ENCODE measurements at places on chromosomes 12 and 14. TPM values are rescaled to one million over a fixed set of nuclear protein-coding genes. Genes with fewer than 3 reads are reported as not detected.

- DNase-seq, result no peak
Observed at GRCh38 chr12:111773801-111774551, 7.2 kb downstream of the ALDH2 start.

The DLK1 gene
- not detected for polyA plus RNA-seq

DNA sequence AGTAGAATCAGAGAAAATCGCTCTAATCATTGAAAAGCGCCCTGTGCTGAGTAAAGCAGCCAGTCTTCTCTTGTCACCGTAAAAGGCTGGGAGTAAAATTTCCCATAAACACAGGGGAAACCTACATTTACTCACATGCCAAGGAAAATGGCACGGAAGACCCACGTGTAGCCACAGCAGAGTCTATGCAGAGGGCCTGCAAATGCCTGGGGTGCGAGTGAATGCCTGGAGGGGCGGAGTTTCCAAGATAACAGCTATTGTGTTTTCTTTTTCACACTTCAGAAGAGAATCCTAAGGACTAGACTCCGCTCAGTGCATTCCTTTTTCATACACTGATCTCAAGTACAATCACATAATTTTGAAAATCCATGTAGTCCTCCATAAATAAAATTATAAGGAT, 159.9 kb upstream of the FOXN3 start:
- no peak for DNase-seq

DNA sequence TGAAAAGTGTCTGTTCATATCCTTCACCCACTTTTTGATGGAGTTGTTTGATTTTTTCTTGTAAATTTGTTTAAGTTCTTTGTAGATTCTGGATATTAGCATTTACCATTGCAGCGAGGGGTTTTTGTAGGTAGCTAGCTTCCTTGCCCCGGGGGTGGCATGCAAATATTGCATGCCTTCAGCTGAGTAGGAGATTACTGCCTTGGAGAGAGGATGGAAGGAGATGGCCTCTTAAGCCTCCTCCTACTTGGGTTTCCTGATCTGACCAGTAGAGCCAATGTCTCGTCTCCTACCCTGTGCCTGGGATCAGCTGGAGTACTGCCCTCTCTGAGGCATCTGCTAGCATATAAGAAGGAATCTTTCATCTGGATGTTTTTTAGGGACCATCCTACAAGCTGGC, 134.4 kb upstream of the CCND2 start:
- DNase-seq, result no peak

DNA sequence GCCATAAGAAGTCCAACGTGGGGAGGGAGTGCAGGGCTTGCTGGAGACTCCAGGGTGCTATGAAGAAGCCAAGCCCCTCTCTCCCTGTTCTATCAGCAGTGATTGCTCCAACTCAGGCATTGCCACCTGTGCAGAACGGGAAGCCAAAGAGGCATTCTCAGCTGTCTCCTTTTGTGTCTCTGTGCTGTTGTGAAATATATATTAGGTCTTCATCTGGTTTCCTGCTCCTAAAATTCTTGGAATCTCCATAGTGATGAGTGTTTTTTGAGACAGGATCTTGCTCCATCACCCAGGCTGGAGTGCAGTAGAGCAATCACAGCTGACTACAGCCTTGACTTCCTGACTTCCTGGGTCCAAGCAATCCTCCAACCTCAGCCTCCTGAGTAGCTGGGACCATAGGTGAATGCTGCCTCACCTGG, 51.2 kb upstream of the AEBP2 start:
- no peak for DNase-seq

GRCh38 chr12:75011120-75011519, 198.5 kb downstream of the KCNC2 start:
- DNase-seq, result no peak

GRCh38 chr12:47862881-47863280, 41.9 kb downstream of the VDR start:
- peak; percentile 41 for DNase-seq

The RARG gene
- 10.1 TPM for polyA plus RNA-seq

- no peak for DNase-seq
Observed at GRCh38 chr12:121490401-121491281, 90.2 kb downstream of the KDM2B start.

DNA sequence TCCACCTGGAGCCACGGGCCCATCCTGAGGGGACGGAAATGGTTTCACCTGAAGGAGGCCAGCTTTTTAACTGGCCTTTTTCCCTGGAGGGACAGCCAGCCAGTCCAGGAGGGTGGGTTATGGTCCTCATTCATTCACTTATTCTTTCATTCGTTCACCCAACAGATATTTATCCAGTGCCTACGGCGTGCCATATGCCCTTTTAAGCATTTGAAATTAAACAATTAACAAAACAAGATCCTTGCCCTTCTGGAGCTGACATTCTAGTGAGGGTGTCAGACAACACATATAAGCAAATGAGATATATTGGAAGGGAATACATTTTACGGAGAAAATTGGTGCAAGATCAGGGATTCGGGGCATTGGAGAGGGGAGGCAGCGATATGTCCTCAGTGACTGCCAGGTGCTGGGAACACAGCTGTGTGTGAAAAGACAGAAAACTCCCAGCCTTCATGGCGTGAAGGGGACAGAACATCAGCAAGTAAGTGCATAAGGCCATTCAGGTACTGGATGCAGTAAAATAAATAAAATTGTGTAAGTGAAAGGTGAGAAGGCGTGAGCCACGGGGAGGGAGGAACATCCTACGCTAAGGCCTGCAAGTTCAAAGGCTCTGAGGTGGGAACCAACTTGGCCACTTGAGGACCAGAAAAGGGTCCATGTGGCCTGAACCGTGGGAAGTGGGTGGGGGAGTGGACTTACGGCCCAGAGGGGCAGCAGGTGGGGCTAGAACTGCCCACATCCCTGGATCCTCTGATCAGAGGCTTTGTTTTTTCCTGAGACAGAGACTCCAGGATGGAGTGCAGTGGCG, 684 bp upstream of the ABCB9 start:
- DNase-seq, result no peak

The NEDD8 gene
- 237 TPM for polyA plus RNA-seq

DNA sequence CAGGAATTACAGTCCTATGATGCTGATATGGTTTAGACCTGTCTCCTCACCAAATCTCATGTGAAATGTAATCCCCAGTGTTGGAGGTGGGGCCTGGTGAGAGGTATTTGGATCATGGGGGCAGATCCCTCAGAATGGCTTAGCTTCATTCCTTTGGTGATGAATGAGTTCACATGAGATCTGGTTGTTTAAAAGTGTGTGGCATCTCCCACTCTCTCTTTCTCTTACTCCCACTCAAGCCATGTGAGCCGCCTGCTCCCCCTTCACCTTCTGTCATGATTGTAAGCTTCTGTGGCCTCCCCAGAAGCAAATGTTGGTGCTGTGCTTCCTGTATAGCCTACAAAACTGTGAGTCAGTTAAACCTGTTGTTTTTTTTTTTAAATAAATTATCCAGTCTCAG, 89.4 kb upstream of the ARHGAP5 start:
- no peak for DNase-seq

DNA sequence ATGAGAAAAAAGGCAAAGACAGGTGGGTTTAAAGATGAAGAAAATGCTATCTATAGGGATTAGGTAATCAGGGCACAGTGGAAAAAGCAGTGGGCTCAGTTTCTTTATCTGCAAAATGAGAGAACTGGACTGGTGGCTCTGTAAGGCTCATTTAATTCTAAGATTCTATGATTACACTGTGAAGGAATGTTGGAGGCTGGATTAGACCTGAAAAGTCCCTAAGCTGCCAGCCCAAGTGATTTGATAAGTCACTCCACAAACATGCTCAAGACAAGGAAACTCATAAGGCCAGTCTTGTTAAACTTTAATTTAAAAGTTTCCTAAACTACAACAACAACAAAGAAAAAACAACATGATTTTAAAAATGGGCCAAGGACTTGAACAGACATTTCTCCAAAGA, 75.1 kb downstream of the DCAF5 start:
- DNase-seq, result no peak

Measured in spleen (tissue), 13 donors.